ENCODE measurements at places on chromosomes 7 and 10. TPM values are rescaled to one million over a fixed set of nuclear protein-coding genes. Genes with fewer than 3 reads are reported as not detected.

GRCh38 chr7:51300762-51301674 lies 15.6 kb downstream of the COBL start:
- no peak for DNase-seq

DNA sequence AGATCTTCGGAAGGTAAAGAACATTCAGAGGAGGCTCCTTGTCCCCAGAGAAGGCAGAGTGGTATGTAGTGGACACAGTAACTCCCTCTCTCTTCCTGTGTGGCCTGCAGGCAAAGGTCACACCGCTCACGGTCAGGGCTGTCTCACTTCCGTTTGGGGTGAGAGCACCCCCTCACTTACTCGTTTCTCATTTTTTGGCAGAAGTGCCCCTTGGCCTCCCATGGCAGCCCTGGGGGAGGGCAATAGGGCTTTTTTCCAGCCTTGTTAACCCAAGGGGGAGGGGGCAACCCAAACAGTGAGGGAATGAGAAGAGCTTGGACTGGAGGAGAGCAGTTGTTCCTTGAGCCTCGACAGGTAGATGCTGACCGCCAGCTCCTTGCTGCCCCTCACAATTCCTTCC lies 31.8 kb upstream of the SRGN start:
- DNase-seq: no peak

LIPK gene
- polyA plus RNA-seq: not detected

- DNase-seq: no peak
These were observed 4.7 kb upstream of the LMBR1 start for GRCh38 chr7:156897673-156898072.

GRCh38 chr7:143259765-143260164 lies 3.5 kb upstream of the GSTK1 start:
- DNase-seq: no peak

DNA sequence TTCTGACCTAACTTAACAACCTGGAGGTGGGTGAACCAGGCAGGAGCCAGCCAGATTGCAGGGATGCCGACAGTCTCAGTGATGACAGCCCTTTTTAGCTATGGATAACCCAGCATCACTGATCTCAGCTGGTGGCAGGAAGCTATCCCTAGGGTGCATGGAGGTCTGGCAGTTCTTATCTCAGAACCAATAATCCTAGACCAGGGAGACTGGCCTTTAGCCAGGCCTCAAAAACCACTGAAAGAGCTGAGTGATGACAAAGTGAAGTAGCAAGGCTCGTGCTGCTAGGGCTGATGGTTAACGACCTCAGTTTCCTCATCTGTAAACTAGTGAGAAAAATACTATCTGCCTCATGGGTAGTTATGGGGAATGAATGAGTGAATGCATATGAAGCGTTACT lies 112.5 kb downstream of the RALA start:
- DNase-seq: no peak

SYT15B gene
- 0.89 TPM for polyA plus RNA-seq

- no peak for DNase-seq
These were observed 3.9 kb upstream of the PYROXD2 start for GRCh38 chr10:98418665-98419468.

DNA sequence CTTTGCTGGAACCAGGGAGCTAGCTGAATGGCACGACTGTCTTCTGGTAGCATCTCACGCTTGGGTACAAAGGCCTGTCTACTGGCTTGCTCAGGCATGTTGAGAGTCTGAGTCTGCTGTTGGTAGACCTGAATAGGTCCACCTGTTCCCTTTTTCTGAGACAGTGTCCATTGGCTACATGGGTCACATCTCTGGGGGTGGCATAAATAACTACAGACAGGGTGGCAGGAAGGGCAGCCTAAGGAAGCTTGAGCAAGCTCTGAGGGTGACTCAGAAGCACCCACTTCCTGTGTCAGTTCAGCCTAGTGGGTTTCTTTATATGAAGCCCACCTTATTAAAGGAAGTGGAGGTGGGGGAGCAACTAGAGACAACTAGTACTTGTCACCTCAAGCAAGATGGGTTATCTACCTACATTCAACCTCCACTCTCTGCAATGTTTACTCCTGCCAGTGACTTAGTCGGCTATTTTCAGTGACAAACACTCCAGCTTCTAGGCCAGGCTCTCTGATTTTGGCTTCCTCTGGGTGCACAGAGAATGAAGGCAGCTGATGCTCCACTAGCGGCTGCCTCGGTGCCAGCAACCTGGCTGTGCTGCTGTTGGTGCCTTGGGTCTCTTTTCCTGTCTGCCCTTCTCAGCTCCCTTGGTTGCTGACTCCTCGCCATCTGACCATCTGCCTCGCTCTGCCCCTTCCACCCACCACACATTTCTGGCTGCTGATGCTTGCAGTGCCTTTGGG lies 5.7 kb upstream of the ZYX start:
- no peak for DNase-seq

HOXA11 gene
- 44.0 TPM for polyA plus RNA-seq

GRCh38 chr10:80104066-80104926 lies 25.8 kb downstream of the TMEM254 start:
- peak; percentile 59 for DNase-seq

CYP3A4 gene
- polyA plus RNA-seq: 0.27 TPM

- DNase-seq: no peak
These were observed 295.8 kb upstream of the LRRTM3 start for GRCh38 chr10:66629996-66630395.

DNA sequence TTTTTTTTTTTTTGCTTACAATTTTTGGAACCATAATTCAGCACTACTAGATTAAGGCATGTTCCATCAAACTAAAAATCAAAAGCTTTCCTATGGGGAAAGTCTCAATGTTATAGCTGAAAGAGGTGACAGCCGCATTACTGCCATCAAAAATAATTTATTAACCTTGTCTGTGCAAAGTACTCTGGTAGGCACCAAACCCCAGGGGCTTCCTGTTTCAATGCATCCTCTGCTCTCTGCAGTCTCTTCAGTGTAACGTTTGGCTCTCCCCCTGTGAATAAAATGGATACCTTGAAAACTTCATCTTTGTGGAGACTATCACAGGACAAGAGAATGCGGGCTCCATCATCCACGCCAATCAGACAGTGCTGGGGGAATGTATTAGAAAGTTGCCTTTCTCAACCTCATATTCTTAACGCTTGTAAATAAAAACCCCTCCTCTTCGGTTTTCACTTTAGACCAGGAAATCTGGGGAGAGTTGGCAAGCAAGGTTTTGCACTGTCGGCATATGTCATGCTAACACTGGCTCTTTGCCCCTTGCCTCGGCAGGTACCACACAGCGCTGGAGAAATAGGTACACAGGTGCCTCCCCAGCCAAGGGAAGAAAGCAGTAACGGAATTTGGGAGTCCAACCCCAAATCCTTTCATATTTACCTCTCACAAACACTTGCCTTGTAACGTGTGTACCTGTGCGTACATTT lies 1.6 kb upstream of the NRG3 start:
- no peak for DNase-seq

EPO gene
- 0.14 TPM for polyA plus RNA-seq

DNA sequence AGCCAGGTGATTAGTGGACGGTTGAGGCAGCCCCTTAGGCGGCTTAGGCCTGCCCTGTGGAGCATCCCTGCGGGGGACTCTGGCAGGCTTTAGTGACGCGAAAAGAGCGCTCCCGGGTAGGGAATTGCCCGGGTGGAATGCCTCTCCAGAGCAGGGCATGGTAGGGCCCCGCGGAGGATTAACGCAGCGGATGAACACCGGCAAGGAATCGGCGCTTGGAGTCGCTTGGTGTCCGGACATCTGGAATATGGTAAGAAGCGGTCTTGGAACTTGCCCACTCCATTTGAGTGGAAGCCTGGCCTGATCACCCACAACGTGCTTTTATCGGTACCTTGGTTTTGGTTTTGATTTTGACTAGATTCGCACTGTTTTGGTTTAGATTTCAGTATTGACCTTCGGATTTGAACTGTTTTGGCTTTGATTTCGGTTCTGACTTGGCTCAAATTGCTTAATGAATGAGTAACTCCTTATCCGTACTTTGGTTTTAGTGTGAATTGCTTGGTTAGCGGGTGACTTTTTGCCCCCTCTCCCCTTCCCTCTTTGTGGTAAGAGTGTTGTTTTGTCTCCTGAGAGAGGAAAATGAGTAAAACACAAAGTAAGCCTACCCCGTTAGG lies 24.2 kb upstream of the CHST3 start:
- DNase-seq: no peak

GRCh38 chr10:47366181-47366631 lies 17.9 kb downstream of the ZNF488 start:
- no peak for DNase-seq

DNA sequence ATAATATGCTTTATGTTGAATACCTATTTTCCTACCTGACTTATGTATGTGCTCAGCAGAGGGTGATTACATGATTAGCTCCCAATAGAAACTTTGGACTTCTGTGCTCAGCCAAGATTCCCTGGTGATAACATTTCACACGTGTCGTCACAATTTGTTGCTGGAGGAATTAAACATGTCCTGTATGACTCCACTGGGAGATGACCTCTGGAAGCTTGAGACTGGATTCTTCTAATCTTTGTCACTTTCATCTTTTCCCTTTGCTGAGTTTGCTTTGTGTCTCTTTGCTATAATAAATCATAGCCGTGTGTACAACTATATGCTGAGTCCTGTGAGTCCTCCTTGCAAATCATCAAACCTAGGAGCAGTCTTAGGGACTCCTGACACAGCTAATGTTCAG lies 120.9 kb upstream of the LRRTM3 start:
- DNase-seq: no peak

DNA sequence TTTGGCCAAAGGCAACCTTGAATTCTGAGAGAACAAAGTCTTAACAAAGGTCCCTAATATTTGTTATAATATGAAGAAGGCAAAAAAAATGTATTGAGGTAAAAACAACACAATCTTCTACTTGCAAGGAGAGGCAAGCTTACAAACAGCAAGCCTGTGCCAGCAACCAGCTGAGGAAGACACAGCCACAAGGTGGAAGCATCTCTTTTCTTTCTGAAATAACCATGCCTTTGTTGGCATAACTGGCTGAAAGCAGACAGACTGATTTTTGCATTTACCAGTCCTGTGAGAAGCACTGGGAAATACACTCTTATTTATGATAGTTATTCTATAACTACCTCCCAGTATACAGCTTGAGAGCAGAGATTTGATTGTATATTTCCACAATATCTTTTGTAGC lies 292.0 kb downstream of the PHTF2 start:
- DNase-seq: no peak

GRCh38 chr10:87861566-87861952 lies 1.8 kb downstream of the KLLN start:
- DNase-seq: no peak

DNA sequence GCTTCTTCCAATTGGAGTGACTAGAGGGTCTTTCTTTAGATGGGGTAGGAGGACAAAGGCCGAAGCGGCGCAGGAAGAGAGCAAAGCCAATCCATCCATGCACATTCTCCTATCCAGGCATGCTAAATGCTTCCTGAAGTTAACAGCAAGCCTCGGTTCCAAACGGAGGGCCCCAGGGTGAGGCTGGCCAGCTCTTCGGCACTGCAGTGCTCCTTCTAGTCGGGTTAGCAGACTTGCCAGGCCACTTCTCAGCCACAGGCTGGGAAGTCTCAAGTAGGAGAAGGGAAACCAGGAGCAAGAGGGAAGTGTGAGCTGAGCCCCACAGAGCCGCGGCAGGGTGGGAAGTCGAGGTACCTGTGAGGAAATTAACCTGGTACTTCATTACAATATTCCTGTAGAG lies 253.8 kb upstream of the INHBA start:
- no peak for DNase-seq

- DNase-seq: no peak
These were observed 230.9 kb downstream of the HPSE2 start for GRCh38 chr10:99004738-99005137.

GRCh38 chr10:70192326-70192968 lies 22.1 kb upstream of the SAR1A start:
- no peak for DNase-seq

DNA sequence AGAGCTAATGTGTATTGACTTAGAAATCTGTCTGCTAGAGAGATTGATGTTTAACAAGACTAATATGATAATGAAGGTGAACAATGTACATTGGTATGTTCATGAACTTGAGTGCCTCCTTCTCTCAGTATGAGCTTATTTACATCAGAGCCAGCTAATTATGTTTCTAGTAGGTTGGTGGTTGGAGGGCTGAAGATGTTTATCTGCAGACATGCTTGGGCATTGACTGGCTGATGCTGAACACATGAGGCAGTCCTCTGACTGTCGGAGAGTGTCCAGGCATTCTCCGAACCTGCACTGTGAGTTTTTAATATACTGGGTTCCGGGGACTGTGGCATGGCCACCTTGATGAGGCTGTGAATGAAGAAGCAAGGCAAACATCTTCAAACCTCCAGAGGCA lies 47.5 kb downstream of the BMPER start:
- DNase-seq: no peak

CTAGE4 gene
- polyA plus RNA-seq: 10.3 TPM

Measured in renal cortex interstitium (tissue), 15 donors.